ENCODE measurements at places on chromosomes 12 and 14.

DNA sequence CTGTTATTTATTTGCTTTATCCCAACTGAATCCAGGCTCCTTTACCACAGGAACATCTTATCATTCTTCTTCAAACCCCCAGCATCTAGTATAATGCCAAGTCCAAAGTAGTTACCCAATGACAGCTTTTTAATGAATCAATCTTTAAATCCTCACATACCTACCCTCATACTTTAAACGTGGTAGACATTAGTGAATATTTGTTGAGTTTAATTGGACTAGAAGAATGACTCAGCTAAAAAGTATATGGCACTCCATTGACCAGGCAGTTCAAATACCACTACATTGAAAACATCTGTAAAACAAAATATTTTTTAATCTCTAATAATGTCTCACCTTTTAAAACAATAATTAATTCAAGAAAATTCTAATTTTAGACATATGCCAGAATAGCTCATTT, 98.1 kb downstream of the ZFC3H1 start:
- DNase-seq, result no peak

DNA sequence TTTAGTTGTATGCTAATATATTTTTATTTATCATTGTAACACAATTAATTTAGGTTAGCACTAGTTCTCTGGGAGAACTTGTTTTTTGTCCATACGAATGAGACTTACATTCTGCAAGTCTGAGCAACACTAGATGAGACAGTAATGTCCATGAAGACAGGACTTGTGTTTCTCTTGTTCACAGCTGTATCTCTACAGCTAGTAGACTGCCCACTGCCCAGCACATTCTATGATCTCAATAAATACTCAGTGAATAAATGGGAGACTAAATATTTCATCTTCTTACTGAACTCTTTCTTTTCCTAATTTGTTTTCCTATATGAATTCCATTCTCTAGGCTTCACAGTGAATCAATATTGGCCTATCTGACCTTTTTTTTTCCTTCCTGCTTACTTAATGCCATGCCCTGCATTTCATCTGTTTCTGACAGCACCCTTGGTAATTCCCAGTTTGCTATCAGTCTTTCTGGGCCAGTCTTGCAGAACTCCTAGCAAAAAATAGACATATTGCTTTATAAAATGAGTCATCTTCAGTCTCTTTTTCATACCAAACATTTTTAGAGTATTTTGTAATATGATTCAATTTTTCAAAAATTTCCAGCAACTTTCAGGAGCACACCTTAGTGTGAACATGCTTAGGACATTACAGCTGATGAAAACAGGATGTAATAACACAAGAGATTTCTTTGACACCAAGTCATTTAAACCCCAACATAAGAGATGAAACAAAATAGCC, 185.5 kb upstream of the ATP2B1 start:
- no peak for DNase-seq

GRCh38 chr12:4874671-4875070, 35.0 kb upstream of the KCNA1 start:
- DNase-seq, result no peak

DNA sequence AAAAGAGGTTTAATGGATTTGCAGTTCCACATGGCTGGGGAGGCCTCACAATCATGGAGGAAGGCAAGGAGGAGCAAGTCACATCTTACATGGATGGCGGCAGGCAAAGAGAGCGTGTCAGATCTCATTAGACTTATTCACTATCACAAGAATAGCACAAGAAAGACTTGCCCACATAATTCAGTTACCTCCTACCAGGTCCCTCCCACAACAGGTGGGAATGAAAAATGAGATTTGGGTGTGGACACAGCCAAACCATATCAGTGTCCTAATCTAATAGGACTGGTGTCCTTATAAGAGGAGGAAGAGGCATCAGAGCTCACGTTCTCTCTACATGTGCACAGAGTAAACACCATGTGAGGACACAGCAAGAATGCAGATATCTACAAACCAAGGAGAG, 25.9 kb downstream of the DYRK2 start:
- no peak for DNase-seq

DNA sequence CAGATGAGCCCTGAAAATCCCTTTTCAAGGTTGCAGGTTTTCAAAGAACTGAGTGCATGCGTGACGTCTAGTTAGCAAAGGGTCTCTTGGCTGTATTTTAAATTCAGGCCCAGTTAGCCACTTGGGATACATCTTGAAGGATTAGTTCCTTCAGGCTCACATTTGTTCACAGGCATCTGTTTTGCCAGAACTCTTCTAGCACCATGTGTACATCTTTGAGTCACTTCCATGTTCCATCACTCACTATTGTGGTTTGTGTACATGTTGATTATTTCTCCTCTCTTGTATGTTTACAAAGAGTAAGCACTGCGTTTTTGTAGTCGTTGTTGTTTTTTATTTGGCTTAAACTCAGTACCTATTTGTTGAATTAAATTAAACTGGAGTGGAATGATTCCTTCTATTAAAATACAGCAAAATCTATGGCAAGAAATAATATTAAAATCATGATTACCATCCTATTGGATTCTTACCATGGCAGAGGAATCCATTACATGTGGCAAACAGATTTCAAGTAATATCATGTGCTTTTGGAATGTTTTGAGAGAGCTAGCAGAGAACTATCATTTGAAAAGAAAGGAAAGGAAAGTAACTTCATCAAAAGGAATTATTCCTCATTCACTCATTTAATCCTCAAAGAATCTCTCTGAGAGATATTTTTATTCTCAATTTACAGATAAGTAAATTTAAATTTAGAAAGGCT, 438.9 kb upstream of the FAR2 start:
- DNase-seq, result no peak

GRCh38 chr14:103749452-103749851, 33.8 kb downstream of the ZFYVE21 start:
- DNase-seq, result no peak

DNA sequence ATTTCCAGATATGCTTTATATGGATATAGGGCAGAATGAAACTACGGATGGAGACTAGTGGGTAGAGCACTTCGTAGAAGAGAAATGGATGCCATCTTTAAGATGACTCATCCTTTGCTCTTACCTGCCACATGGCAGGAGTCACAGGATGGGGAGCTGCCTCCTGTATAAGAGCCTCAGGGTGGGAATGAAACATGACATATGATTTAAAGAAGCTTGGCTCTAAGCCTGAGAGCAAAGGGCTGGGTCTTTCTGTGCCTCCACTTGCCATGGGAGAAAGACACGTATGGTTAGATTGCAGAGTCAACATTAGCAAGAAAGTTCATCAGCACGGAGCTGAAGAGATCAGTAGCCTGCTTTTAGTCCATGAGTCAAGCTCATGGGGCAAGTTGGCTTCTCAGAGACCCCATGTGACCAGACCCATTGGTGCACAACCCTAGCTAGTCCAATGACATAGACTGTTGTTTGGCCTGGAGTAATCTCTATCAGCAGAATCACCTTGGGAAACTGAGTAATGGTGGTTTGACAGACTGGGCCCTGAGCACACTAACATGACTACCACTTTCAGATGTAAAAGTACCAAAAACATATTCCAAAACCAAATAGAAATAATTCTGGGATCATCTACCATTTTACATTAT, 38.1 kb upstream of the IL22 start:
- DNase-seq, result no peak

GRCh38 chr14:51666070-51666469, 14.4 kb downstream of the FRMD6 start:
- no peak for DNase-seq

DNA sequence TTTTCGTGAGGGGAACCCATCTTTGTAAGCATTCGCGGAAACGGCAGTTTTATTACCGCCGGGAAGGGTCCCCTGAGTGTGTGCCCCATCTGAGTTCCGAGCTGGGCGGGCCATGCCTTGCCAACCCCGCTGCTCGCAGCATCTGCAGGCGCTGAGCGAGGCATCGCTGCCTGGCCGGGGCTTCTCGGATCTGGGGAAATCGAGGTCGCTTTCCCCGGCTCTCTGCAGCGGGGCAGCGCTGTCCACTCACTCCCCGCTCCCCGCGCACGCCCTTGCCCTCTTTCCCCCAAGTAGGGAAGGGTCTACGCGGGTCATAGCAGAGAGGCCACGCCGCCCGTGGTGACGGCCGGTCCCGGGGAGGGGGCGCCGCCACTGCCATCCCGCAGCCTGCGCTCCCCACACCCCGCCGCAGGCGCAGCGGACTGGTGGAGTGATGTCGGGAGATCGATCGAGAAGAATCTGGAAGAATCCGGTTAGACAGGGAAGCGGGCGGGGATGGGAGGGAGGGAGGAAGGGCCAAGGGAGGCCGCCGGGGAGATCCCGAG, 507 bp upstream of the FKBP4 start:
- DNase-seq, result no peak

- DNase-seq, result no peak
Measured at GRCh38 chr14:58484176-58484575, 56.7 kb downstream of the KIAA0586 start.

- no peak for DNase-seq
Measured at GRCh38 chr14:92728759-92729364, 19.6 kb downstream of the LGMN start.

- no peak for DNase-seq
Measured at GRCh38 chr12:93022603-93023340, 93.7 kb upstream of the EEA1 start.

GRCh38 chr12:5102261-5102789, 58.6 kb downstream of the KCNA5 start:
- no peak for DNase-seq

- no peak for DNase-seq
Measured at GRCh38 chr12:112551681-112552080, 132.9 kb downstream of the PTPN11 start.

DNA sequence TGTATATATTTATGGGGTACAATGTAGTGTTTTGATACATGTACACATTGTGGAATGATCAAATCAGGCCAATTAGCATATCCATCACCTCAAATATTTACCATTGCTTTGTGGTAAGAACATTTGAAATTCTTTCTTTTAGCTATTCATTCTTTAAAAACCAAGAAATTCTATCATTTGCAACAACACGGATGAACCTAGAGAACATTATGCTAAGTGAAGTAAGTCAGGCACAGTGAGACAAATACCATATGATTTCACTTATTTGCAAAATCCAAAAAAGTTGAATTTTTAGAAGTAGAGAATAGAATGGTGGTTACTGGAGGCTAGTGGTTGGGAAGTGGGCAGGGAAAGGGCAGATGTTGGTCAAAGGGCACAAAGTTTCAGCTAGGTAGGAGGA, 129.3 kb upstream of the PTPRQ start:
- no peak for DNase-seq

- DNase-seq, result no peak
Measured at GRCh38 chr14:101959277-101959676, 5.1 kb upstream of the DYNC1H1 start.

- DNase-seq, result no peak
Measured at GRCh38 chr14:75800792-75801191, 139.7 kb downstream of the TTLL5 start.

GRCh38 chr14:99633918-99634317, 11.0 kb upstream of the HHIPL1 start:
- no peak for DNase-seq

DNA sequence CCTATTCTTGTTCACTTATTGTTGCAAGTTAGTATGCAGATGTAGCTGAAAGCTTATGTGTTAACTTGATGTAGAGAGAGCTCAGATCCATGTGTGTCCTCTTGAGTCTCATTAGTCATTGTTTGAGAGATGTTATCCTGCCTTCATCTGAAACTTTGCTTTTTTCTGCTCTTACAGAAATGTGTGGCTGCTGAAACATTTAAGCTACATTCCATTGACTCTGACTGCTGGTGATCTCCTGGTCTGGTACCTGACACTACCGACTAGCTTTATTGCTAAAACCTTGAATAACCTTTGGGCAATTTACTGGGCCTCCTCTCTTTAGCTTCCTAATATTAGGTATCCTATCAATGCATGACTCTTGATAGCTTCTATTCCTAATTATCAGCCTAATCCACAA, 705.6 kb upstream of the FOXG1 start:
- DNase-seq, result no peak

GRCh38 chr14:23070262-23071129, 13.2 kb upstream of the CDH24 start:
- peak; percentile 40 for DNase-seq

Measured in vagina (tissue), 2 donors.